Effector memory CD8-positive, alpha-beta T cell (primary cell): ENCODE measurements at places on chromosomes 5 and 9.

DNA sequence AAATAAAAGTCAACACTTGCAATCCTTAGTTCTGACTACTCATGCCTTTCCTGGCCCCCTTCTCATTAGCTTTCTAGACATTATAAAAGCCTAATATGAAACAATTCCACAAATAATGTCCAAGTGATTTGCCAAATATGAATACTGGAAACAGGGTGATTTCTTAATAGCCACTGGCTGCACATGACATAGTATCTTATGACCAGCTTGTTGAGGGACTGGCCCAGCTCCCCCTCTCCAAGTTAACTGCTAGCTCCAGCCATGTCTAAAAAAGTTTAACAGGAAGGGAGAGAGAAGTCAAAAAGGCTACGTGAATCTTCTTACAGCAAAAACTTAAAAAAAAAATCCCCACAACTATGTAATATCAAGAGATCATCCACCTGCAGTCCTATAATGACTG is 1.5 kb downstream of the CERT1 start:
- DNase-seq: no peak

DNA sequence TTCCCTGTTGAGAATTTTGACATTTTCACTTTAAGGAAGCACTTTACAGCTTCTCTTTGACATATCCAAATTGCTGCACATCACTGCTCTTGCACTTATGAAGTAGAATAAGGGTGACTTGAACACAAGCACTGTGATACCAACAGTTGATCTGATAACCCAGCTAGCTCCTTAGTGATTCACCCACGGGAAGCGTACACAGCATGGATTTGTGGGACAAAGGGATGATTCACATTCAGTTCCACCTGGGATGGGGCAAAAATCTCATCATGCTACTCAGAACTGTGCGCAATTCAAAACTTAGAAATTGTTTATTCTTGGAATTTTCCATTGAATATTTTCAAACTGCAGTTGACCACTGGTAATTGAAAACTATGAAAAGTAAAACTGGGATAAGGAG is 1565.5 kb upstream of the CDH9 start:
- DNase-seq: no peak

GRCh38 chr5:109247986-109248385 is 161.8 kb downstream of the PJA2 start:
- DNase-seq: no peak

DNA sequence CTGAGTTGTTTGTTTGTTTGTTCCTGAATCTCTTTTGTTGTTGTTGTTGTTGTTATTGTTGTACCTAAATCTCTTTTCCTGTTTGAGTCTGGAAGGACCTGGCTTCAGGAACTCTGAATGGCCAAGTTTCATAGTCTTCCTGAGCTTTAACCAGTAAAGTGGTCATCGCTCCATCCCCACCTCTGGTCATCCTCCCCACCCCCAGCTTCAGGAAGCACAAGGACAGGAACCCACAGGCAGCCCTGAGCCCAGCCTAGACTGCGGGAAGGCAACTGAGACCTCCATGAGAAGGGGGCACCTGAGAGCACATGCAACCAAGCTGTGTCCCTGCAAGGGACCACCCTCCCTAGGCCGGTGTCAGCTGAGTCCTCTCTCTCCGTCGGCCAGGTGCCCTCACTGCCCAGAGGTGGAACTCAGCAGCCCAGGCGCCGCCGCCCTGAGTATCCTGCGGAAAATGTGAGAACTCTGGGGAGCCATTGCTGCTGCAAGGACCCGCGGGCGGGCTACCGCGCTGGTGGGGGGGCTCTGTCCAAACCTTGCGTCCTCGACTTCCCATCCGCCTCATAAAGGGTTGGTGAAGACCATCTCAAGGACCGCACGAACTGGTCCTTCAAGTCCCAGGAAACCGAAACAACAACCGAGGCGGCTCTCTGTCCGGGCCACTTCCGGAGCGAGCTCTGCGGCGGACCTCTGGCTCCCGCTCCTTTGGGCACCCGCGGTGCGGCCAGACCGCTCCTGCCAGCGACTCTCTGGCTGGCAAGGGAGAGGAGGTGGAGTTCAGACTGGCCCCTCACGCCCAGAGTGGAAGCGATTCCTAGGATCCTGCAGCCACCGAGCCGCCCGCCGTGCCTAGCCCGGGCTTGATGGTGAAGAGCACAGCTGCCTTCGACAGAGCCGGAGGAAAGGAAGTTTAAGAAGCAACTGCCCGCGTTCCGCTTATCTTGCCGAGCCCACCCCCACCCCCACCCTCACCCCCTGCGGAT is 4.2 kb downstream of the BARX1 start:
- DNase-seq: no peak

DNA sequence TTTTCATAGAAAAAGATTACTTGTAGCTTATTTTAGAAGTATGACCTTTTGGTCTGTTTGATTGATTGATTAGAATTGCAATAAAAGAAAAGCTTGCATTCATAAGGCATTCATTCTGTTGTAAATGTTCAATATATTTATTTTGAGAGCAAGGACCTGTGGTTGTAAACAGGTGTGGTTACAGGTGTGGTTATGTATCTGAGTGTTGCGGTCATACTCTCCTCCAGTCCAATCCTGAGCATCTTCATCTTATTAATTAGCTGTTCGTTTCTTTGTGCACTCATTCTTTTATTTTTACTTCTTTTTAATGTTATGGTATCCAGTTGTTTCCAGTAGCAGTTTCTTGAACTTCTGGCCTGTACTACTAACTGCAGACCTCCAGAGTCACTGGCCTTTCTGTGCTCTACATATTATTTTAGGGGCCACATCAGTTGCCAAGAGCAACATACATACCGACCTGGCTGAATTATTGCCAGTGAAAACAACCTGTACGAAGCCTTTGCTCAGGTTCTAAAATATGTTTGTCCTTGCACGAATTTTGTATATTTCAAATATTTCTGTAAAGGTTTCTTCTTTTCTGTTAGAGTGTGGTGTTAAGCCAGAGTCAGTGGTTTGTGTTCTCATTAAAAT is 128.7 kb downstream of the CDC42SE2 start:
- no peak for DNase-seq

DNA sequence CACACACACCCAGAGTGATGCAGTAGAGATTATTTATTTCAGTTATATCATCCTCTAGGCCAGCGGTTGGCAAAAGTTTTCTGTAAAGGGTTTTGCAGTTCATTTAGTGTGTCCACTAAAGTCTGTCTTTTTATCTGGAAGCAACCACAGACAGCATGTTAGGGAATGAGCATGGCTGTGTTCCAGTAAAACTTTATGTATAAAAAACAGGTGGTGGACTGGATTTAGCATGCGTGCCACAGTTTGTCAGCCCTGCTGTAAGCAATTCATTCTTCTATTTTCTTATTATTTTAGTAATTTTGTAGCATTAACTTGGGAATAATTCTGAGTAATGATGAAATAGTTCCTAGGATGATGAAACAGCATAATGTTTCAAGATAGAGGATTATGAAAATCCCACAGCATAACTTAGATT is 51.7 kb downstream of the CCNH start:
- DNase-seq: no peak

DNA sequence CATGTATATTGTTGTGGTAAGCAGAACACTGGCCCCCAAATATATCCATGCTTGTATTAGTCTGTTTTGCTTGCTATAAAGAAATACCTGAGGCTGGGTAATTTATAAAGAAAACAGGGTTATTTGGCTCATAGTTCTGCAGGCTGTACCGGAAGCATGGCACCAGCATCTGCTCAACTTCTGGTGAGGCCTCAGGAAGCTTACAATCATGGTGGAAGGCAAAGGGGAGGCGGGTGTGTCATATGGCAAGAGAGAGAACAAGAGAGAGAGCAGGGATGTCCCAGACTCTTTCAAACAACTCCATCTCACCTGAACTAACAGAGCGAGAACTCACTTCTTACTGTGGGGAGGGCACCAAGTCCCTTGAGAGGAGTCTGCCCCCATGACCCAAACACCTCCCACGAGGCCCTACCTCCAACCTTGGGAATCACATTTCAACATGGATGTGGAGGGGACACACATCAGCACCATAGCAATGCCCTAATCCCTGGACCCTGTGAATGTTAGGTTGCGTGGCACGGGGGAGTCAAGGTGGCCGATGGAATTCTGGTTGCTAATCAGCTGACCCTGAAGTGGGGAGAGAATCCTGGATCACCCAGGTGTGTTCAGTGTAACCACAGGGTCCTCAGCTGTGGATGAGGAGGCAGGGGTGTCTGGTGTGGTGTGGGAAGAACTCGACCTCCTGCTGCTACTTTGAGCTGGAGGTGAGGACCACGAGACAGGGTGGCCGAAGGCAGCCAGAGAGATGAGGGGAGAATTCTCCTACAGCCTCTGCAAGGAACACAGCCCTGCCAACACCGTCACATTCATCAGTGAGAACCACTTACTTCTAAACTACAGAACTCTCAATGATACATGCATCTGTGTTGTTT is 172.8 kb downstream of the AUH start:
- no peak for DNase-seq

GRCh38 chr5:67014957-67015400 is 181.6 kb downstream of the CD180 start:
- no peak for DNase-seq
